Fibroblast of the aortic adventitia (primary cell): ENCODE measurements at places on chromosomes 4 and X. TPM values are rescaled to one million over a fixed set of nuclear protein-coding genes. Genes with fewer than 3 reads are reported as not detected.

The CLDN24 gene
- not detected in 2 replicates for total RNA-seq

The FAM149A gene
- 10.8 and 15.6 TPM in 2 replicates for total RNA-seq

The TMEM255A gene
- total RNA-seq = not detected in 2 replicates

The MBNL3 gene
- 5.8 and 10.2 TPM in 2 replicates for total RNA-seq

The PDE5A gene
- total RNA-seq = 29.3 and 146 TPM in 2 replicates

The POLN gene
- 3.7 and 4.9 TPM in 2 replicates for total RNA-seq

The TMEM31 gene
- total RNA-seq = not detected in 2 replicates

The TMPRSS11D gene
- 0.09 TPM in 1 of 2 replicates, not detected in the other for total RNA-seq

The CDKL2 gene
- total RNA-seq = 1.3 and 7.5 TPM in 2 replicates

The PASD1 gene
- total RNA-seq = not detected in 2 replicates

The RNF128 gene
- 0.82 and 12.6 TPM in 2 replicates for total RNA-seq

The FGFBP1 gene
- total RNA-seq = not detected in 2 replicates

The PCDH7 gene
- 63.0 and 172 TPM in 2 replicates for total RNA-seq

The PLXNB3 gene
- total RNA-seq = 3.1 and 6.1 TPM in 2 replicates

The TRMT2B gene
- 13.6 and 18.3 TPM in 2 replicates for total RNA-seq

The VGLL1 gene
- not detected in 2 replicates for total RNA-seq
